Immature natural killer cell (primary cell): ENCODE measurements at places on chromosomes 7 and 10.

DNA sequence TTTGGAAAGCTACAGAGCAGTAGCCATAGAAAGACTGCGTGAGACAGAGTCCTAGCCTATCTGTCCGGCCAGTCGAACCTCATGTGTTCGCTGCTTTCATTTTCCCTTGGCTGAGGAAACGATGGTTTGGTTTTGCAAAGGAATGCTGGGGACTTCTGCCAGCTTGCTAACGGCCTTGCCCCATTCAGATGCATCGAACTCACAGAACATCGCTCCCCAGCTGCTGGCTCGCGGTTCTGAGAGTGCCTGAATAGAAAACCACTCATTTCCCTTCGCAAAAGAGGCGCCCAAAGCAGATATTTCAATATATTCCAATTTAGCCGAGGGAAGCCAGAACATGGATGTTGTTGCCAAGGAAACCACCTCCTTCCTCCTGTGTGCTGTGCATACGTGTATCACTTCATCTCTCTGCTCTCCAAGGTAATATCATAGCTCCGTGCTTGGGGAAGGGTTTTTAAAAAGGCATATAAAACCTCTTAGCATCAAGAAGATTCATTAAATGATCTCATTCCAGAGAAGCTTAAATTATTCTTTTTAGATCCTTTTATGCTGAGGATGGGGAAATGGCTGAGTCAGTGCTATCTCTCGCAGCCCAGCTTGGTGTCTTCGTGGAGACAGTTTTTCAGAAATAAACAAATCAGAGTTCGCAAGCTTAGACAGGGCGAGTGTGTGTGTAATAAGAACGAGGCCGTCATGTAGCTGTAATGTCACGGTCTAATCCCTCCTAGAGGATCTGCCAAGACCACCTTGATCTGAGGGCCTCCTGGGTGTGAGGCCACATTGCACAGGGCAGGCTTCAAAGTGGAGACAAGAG lies 215.2 kb downstream of the RPS24 start:
- DNase-seq, result no peak

DNA sequence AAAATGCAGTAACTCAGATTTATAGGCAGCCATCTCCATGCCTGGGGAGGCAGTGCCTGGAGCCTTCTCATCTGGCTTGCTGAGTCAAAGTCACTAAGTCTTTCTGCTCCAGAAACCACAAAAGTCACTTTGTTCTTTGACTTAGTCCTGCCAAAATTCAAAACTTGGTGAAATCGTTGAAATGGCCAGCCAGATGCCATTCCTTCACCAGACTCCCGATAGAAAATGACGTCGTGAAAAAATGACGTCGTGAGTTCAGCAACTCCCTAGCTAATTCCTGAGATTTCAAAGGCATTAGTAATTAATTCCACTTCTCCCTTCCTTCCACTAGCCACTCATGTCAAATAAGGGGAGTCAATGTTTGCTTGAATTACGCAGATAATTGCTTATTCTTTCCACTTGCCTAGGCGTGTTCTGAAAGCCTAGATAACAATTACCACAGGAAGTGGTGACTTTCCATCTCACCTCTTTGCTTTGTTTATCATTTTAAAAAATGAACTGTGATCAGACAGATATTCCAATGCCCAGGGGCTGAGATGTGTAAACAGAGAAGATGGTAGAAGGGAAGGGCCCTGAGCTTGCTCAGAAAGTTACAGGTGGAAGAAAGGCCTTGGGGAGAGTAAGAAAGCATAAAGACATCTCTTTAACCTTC lies 48.5 kb upstream of the OSBPL3 start:
- peak; percentile 21 for DNase-seq

DNA sequence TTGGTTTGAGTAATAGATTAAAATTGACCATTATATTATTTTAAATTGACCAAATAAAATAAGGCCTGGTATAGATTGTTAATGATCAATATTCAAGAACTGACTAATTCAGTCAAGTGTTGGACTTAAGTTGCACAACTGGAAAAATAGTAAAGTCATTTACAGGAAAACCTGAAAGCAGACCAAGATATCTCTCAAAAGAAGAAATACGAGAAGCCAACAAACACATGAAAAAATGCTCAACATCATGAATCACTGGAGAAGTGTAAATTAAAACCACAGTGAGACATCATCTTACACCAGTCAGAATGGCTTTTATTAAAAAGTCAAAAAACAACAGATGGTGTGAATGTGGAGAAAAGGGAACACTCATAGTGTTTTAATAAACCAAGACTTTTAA lies 80.4 kb upstream of the MALRD1 start:
- DNase-seq, result no peak

DNA sequence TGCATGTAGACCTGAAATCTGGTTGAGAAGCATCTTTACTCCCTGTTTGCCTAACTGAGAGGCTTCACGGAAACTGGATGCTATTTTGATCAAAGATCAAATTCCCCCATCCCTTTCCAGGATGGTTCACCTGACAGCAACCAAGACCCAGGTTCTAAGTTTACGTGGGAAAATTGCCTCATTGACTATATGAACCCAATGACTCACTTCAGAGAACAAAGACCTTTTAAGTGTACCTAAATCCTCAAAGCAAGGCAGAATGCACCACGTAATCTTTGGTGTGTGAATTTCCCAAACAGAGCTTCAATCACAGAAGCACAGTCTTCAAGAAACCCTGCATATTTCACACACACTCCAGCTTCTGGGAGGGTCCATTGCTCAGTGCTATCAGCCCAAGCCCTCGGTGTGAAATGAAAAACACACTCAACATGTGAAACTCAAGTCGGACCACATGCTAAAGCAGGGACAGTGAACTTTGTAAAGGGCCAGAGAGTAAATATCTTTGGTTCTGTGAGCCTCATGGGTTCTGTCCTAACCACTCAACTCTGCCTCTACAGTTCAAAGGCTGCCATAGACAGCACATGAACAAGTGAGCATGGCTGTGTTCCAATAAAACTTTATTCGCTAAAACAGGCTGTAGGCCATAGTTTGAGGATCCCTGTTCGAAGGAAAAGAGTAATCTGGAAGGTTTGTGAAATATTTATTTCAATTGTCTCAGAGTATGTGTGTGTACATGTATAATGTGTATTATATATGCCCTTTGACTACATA lies 275.6 kb upstream of the FOXK1 start:
- no peak for DNase-seq

GRCh38 chr7:22566176-22566575 lies 66.2 kb upstream of the STEAP1B start:
- DNase-seq, result no peak

GRCh38 chr10:59133841-59134593 lies 42.4 kb upstream of the PHYHIPL start:
- DNase-seq, result no peak

DNA sequence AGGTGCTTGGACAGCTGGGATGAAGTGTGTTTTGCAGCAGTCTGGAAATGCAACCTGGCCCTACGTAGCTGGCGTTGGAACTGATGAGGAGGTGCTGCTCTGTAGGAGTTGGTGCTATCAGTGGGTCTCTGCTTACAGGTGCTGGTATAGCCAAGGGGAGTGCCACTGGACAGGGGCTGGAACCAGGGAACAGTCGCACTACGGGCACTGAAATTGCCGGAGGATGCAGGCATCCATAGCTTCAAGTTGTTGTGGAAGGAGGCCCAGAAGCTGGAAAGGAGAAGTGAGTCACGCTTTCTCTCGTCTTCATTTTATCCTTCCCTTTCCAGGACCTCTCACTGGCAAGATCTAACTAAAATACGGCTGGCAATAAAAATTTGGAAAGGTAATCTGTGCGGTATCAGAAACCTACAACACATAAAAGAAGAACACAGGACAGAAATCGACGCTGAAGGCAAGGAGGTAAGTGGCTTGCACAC lies 25.8 kb downstream of the MACC1 start:
- DNase-seq, result no peak

GRCh38 chr7:46282155-46282554 lies 361.1 kb upstream of the IGFBP3 start:
- no peak for DNase-seq

DNA sequence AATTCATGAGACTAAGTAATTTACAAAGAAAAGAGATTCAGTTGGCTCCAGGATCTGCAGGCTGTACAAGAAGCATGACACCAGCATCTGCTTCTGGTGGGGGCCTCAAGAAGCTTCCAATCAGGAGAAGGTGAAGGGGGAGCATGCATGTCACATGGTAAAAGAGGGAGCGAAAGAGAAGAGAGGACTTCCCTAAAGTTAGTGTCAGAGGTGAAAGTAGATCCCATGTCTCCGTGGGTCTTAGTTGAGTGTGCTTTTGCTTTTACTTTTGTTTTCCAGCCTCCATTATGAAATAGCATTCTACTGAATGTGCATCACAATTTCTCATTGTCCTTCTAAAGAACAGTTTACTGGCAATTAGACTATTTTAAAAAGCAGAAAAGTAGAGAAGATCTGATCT lies 213.6 kb upstream of the FZD1 start:
- no peak for DNase-seq

- DNase-seq, result no peak
Observed at GRCh38 chr7:17104419-17104818, 194.0 kb upstream of the AHR start.

- DNase-seq, result no peak
Observed at GRCh38 chr7:195010-195829, 2.8 kb downstream of the FAM20C start.

DNA sequence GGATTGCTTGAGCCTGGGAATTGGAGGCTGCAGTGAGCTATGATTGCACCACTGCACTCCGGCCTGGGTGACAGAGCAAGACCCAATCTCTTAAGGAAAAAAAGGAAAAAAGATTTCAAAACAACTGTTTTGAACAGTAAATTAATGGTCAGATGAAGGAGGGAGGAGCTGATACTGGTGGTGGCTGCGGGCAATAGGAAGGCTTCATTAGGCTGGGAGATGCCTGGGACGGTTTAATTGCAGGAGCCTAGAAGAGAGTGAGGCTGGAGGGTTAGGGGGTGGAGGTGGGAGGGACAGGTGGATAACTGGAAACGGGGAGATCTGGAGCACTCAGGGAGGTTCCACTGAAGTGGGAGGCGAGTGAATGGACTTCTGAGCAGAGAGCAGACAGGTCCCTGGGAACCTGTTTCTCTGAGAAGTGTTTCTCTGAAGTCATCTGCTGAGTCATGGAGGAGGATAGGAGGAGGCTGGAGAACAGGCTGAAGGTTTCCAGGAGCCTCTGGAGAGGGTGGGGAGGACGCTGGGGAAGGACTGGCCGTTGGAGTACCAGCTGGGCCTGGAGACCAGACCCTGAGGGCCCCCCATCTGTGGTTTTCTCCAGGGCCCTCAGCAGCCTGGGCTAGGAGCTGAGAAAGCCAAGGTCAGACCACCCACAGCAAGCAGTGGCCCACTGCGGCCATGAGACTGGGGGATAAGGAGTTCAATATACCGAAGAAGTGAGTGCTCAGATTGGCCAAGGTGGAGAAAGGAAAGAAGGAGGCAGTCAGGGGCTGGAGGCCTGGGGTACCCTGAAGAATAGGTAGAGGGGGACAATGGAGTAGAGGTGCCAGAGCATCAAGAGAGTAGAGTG lies 14.4 kb upstream of the YWHAG start:
- DNase-seq, result no peak

GRCh38 chr10:49328401-49329145 lies 29.6 kb downstream of the C10orf71 start:
- DNase-seq, result no peak
